Peyer's patch (tissue), 4 donors: ENCODE measurements at places on chromosomes 11 and 22.

- no peak for DNase-seq
Observed at GRCh38 chr22:49468487-49469198, 359.0 kb downstream of the BRD1 start.

GRCh38 chr11:114610550-114610949 is 15.0 kb upstream of the NXPE4 start:
- no peak for DNase-seq

DNA sequence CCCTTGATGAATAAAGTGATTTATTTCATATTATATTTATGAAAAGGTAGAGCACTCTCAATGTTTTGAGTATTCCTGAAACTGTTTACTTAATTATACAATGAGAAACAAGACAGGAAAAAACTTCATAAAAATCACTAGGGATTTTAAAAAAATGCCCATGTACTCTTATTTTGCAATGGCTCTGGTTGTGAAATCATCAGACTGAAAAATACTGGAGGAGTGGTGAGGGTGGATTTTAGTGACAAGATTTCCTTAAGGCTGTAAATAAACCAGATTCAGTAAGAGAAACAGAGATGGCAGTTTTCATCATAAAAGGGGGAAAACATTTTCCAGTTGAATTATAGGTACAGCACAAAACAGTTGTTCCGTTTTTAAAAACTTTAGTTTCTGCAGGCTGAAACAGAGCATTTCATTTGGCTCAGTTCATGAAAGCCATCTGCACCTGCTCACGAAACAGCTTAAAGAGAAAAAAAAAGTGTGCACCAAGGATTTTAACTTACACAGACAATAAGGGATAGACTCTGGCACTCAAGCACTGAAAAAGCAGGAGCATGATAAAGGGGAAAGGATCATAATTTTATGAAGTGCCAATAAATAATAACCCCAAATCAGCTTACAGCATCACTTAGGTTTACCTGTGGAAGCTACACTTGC is 100.7 kb downstream of the MAML2 start:
- no peak for DNase-seq

GRCh38 chr11:67496113-67496512 is 9.1 kb downstream of the PITPNM1 start:
- DNase-seq, result no peak

GRCh38 chr11:47003180-47003877 is 66.8 kb downstream of the CSTPP1 start:
- no peak for DNase-seq

GRCh38 chr11:45041596-45041995 is 90.9 kb upstream of the TP53I11 start:
- no peak for DNase-seq

DNA sequence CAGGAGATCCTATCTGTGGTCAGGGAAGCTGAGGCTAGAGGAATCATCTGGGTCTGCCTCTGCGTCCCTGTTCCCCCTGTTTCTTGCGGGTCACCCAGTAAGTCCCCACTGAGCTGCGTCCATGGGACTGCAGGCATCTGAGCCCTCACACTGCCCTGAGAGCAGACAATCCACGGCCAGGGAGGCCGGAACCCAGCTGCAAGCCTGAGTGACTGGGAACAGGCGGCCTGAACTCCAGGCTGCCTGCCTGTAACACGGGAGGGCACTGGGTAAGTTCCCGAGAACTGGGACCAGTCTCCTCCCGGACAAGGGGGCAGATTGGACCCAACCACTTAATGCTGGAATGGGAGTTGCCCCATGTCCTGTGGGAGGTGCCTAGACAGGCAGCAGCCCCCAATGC is 727.4 kb downstream of the BRD1 start:
- peak; percentile 24 for DNase-seq

GRCh38 chr22:42885446-42885845 is 28.4 kb upstream of the ARFGAP3 start:
- DNase-seq, result no peak

GRCh38 chr11:47369676-47370075 is 8.7 kb downstream of the SPI1 start:
- no peak for DNase-seq

DNA sequence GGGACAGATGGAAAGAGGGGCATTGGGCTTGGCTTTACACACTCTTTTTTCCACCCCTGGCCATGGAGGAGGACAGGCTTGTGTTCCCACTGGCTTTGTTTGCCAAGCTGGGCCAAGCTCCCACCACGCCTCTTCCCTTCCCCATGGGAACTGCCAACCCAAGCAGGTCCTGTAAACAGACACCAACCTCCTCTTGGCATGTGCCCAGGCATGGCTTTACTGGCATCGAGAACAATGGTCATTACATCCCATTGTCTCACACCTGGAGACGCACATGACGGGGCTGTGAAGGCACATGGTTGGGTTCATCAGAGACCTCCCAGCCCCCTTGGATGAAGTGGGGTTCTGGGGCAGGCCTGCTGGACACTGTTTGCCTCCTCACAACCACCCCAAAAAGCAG is 11.7 kb downstream of the SEC14L3 start:
- DNase-seq, result no peak

DNA sequence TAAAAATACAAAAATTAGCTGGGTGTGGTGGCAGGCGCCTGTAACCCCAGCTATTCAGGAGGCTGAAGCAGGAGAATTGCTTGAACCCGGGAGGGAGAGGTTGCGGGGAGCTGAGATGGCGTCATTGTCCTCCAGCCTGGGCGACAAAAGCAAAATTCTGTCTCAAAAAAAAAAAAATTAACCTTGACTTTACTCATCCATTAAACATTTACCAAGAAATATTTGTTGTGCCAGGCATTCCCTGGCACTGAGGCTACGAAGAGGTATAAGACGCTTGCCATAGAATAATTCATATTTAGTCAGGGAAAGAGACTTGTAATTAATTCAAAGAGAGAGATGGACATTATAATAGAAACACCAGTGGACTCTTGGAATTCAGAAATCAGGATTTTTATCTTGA is 13.2 kb upstream of the PAFAH1B2 start:
- DNase-seq, result no peak

DNA sequence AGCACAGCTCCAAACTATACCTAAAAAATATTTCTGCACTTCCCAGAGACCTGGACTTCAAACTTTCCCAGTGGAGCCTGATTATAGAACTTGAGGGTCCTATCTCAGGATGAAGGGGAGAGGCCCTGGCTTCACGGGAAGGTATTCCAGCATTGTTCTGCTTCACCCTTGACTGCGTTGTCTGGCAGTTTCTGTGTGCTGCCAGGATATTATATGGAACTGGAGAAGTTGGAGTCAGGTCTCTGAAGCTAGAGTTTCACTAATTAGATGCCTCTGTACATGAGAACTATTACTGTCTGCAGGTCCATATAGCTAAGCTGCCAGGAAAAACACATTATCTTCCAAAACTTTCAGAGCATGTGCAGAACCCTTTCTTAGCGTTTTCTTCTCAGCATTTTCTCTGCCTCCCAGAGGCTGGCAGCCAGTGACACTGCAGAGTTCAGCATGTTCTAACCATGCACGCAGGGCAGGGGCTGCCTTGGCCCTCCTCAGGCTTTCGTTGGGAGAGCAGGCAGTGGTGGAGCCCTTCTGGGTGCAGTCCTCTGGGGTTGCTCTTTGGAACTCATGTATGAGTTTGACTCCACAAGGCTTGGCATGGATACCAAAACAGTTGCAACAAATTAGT is 99.3 kb downstream of the CWC15 start:
- no peak for DNase-seq

DNA sequence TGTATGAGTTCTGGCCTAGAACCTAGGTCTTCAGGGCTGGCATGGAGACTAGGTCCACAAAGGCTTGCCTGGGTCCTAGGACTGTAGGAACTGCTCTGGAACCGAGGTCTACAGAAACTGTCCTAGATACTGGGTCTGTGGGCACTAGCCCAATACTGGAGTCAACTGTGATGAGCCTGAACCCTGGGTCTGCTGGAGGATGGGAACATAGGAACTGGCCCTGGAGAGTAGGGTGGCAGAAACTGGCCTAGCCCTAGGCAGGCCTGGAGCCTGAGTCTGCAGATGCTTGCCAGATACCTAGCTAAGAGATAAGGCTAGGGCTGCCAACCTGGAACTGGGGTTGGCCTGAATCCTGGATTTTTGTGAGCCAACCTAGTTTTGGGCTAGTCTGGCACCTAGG is 19.2 kb upstream of the GLYATL2 start:
- no peak for DNase-seq

DNA sequence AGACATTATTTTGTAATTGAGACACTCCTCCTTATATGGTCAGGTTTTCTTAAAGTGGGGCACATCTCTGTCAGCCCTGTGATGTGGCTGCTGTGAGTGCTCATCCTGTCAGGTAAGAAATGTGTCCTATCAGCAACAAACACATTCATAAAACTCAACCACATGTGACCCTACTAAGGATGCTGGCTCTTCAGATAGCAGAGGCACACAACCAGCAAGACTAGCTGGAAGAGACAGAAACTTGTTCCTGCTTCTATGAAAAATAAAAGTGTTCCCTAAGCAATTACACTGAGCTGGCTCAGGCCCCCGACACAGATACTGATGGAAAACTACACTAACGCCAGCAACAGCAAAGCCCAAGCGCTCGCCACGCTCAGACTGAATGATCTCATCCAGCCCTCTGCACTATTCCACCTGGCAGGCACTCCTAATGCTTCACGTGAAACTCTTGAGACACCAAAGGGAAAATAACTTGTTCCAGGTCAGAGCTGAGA is 49.8 kb upstream of the CYP2D6 start:
- DNase-seq, result peak; percentile 68

GRCh38 chr11:134332189-134332631 is 422 bp downstream of the GLB1L2 start:
- peak; percentile 54 for DNase-seq

- no peak for DNase-seq
Observed at GRCh38 chr22:19271856-19272535, 19.5 kb downstream of the CLTCL1 start.

- no peak for DNase-seq
Observed at GRCh38 chr11:106961518-106961917, 56.8 kb downstream of the GUCY1A2 start.
